ENCODE measurements at places on chromosomes 7 and 10.

- no peak for DNase-seq
Measured at GRCh38 chr10:11610166-11610825, 1.2 kb downstream of the USP6NL start.

- no peak for DNase-seq
Measured at GRCh38 chr7:138138244-138138643, 62.0 kb downstream of the AKR1D1 start.

DNA sequence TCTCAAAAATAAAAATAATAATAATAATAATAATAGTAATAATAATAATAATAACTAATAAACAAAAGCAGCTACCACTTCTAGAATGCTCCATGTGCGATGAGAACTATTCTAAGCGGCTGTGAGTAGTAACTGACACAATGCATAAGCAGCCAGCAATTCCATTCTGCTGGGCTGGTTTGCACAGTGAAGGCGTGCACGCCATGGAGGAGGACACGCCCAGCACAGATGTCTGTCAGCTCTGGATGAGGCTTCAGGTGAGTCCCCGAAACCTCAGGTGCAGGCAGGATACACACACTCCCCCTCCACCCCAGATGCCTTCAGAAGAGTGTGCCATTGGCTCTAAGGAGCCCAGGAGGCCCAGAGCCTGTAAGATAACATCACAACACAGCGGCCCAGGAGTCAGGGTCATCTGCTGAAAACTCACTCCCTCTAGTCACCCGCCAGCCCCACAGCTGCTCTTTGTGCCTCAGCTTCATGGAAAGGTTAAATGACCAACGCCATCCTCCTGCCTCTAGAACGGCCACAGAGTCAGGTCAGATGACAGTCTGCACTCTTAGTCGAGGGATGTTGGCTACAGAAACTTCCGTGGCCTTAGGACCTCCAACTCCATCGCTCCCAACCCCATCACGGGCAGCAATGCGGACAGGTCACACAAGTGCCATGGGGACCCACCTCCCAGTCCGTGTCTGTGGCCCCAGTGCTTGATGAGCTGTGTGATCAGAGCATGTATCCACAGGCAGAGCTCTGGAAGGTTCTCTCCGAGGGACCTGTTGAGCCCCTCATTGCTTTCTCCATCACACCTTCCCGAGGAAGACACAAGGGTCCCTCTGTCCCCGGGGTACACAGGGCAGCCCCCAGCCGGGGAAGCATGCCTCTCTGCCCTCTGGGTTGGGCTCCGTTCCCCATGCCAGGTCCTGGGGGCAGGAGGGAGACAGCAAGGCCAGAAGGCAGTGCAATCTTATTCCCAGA, 103.9 kb downstream of the CTBP2 start:
- DNase-seq: no peak

GRCh38 chr10:74337330-74338016, 186.5 kb downstream of the ADK start:
- peak; percentile 23 for DNase-seq

- DNase-seq: no peak
Measured at GRCh38 chr7:7705318-7705717, 13.1 kb downstream of the RPA3 start.

- no peak for DNase-seq
Measured at GRCh38 chr10:1575481-1576244, 161.7 kb downstream of the ADARB2 start.

- DNase-seq: no peak
Measured at GRCh38 chr7:21548491-21548890, 5.7 kb downstream of the DNAH11 start.

DNA sequence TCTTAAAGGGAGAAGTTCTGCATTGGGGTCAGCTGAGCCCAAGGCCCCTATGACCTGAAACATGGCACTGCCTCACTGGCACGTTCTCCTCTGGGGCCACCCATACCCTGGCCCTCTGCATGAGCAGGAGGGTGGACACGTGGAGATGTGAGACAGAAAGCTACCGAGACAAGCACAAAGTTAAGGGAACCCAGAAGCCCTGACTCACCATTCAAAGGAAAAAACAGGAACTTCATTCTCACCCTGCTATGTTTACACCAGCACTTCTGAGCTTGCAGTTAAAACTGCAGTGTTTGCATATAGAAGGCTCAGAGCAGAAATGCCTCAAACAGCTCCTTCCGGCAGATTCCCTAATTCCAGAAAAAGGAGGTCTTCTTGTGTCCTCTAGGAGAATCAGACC, 41.7 kb downstream of the DENND11 start:
- DNase-seq: no peak

- no peak for DNase-seq
Measured at GRCh38 chr10:4059471-4060138, 274.6 kb upstream of the KLF6 start.

DNA sequence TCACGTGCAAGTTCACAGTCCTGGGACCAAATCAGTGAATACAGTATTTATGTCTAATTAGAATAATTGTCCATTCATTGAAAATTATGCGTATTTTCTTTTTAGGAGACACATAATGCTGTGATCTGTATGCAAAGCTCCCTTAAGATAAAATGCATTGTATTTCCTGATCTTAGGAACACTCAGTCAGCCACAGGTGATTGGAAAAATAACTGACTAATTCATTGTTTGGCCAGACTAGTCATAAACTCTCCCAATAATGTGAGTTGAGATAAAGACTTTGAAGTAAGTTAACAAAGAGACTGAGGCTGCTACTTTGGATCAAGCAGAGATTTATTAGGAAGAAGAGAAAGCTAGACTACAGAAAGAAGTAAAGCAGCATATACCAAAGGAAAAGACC, 182.2 kb downstream of the GNAI1 start:
- DNase-seq: no peak

DNA sequence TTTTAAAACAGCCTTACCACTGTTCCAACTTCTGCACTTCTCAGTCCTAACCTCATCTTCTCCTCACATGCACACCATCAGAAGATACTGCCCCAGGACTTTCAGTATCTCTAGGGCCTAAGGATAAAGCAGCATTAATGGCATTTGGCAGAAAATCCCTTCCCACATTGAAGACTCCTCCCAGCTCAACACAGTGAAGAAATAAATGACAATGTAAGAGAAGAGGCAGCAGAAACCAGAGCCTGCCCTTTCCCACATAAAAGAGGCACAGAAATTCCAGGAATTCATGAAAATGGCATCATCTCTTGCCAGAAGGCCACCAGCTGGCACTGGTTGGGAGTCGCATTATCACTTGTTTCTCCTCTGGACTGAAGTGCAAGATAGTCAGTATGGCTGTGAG, 3.7 kb downstream of the GCC1 start:
- DNase-seq: peak; percentile 14

DNA sequence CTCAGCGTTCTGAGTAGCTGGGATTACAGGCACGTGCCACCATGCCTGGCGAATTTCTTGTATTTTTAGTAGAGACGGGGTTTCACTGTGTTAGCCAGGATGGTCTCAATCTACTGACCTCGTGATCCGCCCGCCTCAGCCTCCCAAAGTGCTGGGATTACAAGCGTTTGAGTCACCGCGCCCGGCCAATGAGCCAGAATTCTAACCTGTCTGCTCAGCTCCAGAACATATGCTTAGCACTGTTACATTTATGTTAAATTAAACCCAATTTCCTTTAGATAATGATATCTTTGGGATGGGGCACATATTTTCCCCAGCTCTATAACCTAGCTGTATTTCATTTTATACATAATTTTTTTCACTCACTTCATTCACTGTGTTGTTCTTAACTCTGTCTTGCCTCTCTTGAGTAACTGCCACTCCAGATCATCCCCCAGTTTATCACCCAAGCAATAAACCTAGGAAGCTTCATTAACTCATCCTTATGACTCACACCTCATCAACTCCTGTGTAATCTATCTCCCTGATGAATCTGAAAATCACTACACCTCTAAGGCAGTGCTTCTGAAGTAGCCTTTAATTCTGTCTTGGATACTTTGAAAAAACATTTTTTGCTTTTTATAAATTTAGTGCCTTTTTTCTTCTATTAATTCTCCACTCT, 559.7 kb upstream of the ZWINT start:
- DNase-seq: no peak

- DNase-seq: no peak
Measured at GRCh38 chr7:51327287-51327717, 10.7 kb upstream of the COBL start.

DNA sequence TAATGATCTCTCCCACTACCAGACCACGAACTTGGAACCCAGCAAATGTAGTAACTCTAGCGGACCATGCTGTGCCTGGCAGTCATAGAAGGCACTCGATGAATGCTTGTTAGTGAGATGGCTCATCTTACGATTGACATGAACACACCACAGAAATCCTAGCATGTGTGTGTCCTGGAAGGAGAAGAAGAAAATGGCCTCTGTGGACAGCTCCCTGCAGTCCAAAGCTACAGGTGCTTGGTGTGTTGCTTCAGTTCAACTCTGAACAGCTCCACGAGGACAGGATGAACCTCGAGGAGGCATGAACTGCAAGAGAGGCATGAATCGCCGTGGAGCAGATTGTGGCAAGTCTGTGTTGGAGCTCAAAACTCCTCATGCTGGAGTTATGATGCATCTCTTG, 93.5 kb downstream of the KLF6 start:
- DNase-seq: no peak

DNA sequence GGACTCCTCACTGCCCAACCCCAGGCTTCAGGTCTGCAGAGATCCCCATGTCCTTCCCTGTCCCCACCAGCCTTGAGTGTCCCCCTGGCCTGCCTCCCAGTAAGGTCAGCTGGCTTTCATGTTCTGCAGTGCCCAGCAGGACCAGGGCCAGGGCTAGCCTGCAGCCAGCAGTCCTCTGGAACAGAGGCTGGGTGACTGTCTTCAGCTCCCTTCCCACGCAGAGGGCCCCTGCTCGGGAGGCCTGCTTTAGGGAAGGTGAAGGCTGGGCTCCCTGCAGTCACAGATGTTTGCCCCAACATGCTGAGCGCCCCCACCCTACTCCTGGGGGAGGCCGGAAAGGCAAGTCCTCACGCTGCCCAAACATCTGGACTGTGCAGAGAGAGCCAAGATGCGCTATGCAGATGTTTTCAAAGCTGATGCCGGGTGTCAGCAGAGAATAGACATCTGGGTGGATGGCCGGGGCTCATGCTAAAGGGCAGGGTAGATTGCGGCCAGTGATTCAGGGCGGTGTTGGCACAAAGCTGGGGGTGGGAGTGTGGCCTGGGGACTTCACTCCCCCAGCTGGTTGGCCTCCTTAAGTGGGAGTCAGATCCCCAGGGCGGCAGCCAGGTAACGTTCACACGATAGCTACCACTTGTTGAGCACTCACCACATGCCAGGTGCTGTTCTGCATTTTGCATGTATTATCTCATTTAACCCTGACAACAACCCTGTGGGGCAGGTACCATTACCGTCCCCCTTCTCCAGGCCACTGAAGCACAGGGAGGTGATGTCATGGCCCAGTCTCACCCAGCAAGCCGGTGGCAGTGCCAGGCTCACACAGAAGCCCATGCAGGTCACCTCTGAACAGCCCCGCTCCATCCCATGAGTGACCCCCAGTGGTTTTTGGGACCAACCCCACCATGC, 71.2 kb upstream of the COL13A1 start:
- no peak for DNase-seq

GRCh38 chr7:154832557-154833138, 170.3 kb downstream of the PAXIP1 start:
- DNase-seq: no peak

DNA sequence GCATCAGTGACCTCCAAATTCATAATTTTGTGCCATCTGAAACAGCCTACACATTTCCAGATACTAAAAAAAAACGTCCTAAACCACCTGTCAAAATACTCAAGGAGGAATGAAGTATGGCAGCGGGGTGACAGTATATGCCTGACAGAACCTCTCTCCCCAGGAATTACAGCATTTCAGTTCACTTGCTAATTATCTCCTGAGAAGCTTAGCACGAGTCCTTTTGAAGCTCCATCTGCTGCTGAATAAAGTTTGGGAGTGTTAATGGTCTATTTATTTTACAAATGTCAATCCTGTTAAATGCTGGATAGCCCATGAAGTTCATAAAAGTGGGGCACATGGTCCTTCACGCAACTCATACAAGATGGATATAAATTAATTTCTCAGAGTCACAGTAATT, 29.4 kb upstream of the ANLN start:
- DNase-seq: no peak

GRCh38 chr10:32629910-32630309, 184.0 kb downstream of the CCDC7 start:
- peak; percentile 1 for DNase-seq

GRCh38 chr10:131537281-131537680, 225.8 kb upstream of the TCERG1L start:
- DNase-seq: no peak

- DNase-seq: no peak
Measured at GRCh38 chr7:92653136-92653535, 62.9 kb upstream of the FAM133B start.

GRCh38 chr10:32445036-32445435, 904 bp upstream of the CCDC7 start:
- no peak for DNase-seq

DNA sequence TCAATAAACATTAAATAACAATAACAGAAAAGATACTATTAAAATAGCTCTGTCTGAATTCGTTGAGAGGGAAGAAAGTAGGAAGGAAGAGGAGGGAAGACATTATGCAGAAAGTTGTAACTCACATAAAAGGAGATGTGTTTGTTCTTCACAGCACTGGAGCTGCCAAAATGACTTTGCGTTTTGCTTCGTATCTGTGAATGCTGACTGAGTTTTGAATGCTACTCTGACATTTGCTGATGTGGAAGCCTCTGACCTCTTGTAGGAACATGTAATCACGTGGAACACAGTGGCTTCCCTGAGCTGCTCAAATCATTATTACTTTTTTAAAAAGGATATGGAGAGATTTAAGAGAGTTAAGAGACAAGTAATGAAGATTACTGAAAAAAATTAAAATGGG, 15.6 kb upstream of the DGKI start:
- DNase-seq: no peak

DNA sequence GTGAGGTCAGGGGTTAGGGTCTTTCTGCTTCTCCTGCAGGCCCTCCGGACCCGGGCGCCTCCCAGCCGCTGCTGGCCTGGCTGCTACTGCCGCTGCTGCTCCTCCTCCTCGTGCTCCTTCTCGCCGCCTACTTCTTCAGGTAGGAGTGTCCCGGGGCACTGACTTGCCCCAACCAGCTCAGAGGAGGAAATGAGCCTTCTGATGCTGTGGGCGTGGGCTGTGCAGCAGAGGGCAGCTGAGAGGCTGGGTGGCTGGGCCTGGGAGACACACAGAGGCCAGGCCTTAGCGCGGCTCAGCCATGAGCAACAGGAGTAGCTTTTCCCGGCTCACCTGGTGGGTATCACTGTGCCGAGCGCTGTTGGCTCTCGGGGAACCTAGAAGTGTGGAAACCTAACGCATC, 78.9 kb downstream of the MKI67 start:
- DNase-seq: no peak

All from fibroblast of skin of scalp (primary cell).